NK-92 treated with Interleukin-12 subunit alpha and Interleukin-12 subunit beta, amount 100 ng/mL, for 24 hours (cell line): ENCODE measurements at places on chromosomes 4 and X.

GRCh38 chrX:83416273-83416672 is 91.8 kb upstream of the POU3F4 start:
- no peak for DNase-seq

GRCh38 chrX:10949541-10949940 is 161.6 kb upstream of the HCCS start:
- no peak for DNase-seq

DNA sequence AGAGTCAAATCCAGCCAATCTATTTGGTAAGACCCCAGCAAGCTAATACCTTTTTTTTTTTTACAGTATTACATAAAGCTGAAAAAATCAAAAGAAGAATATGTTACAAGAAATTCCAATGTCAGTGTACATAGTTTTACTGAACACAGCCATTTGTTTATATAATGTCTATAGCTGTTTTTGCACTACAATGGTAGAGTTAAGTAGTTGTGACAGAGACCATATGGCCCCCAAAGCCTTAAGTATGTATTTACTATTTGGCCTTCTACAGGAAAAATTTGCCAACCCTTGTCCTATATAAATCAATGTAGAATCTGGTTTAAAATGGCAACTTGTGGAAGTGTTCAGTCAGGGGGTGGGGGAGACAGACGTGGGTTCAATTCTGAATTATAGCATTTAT is 60.7 kb downstream of the ANTXR2 start:
- DNase-seq, result no peak

DNA sequence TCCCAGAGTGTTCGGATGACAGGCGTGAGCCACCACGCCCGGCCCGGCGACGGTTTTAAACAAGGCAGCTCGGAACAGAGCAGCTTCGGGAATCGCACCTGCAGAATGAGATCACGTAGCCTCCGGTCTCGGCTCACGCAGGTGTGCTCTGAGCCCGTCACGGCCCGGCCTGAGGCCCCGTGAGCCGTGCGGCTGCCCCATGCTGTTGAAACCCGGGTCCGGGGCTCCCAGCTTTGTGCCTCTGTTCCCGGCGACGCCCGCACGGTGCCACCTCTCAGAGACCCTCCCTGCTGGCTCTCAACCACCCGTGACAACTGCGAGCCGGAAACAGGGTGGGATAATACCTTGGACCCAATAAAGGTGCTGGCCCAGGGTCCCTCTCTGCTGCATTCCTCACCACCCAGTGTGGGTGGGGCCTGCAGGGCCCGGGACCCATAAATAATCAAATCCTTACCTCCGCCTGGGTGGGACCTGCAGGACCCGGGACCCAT is 13.4 kb upstream of the PLCXD1 start:
- DNase-seq, result no peak

DNA sequence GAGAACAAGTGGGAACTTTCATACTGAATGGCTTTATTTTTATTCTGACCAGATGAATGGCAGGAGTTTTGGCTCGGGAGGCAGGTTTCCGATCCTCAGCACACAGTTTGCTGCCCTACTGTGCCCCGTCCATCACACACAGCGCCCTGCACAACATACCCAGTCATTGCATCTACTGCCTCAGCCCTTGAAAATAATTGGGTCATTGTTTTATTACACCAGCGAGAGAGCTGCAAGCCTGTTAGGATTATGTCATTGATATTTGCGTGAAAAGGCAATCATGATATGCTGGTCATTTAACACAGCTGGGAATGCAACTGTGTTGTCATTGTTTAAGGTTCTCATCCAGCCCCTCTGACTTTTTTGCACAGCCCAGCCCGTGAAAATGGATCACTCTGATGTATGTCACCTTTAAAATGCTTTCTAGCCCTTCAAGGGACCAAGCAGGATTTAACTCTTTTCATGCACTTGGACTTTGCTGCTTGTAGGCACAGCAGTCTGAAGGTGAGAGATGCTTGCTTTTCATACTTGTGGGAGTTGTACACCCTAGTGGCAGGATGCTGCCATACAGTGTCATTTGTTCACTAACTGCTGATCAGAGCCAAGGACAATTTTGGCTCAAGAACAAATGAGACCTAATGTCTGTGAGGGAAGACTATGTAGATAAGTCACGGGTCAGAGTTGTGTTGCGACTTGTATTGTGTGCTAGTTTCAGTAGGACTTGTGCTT is 62.3 kb downstream of the RTL9 start:
- DNase-seq, result no peak

DNA sequence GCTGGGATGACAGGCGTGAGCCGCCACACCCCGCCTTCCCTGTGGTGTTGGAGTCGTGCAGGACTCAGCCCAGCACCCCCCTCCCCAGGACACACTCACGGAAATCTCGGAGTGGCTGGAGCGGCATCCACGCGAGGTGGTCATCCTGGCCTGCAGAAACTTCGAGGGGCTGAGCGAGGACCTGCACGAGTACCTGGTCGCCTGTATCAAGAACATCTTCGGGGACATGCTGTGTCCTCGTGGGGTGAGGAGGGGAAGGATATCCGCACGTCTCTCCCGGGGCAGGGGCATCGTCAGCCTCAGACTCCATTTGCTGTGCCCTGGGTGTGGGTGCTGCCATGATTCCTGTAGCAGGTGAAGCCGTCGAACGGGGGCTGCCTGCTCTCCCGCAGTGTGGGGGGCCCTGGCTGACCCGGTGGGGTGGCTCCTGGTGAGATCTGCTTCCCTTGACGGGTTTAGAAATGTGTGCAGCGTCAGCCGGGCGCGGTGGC is 10.3 kb downstream of the PLCXD1 start:
- no peak for DNase-seq

DNA sequence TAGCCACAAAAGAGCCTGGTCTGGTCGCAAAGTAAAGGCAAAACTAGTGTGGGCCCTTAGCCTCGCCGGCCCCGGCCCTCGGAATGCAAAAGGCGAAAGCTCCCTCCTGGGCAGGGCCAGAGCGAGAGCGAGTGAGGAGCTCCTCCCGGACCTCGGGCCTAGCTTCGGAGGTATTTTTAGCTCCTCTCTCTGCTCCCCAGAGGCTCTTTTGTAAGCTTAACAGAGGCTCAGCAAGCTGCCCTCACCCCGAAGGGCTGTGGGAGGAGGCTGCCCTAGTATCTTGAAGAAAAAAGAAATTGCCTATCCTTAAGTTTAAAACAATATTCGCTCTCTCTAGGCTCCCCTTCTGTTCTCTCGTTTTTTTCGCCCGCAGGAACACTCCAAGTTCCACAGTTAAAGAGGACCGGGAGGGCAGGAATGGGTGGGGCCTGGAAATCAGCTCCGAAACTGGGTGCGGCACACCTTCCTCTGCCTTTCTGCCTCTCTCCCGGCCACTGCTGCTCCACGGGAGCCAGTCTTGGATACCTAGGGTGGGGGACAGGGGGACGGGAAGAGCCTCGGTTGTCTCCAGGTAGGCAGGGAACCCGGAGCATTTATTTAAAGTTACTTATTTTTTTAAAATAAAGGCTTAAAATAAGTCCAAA is 12.1 kb downstream of the HAND2 start:
- no peak for DNase-seq

- DNase-seq, result no peak
Measured at GRCh38 chr4:25790024-25790423, 72.8 kb downstream of the SEL1L3 start.

DNA sequence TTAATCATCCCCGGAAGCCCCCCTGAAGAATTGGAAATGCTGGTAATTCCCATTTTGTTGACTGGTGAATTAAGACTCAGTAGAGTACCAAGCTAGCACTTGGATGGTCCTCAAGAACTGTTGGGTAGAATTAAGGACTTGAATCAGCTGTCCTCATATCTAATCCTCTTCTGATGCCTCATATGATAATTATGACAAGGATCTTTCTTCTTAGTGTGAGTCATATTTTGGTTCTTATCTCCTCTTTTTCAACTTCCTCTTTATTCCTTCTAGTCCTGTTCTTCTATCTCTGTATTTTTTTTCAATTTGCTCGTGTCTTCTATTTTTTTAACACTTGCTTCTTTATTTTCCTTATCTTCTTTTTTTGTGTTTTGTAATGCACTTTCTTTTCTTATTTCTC is 206.3 kb upstream of the ANXA3 start:
- no peak for DNase-seq

DNA sequence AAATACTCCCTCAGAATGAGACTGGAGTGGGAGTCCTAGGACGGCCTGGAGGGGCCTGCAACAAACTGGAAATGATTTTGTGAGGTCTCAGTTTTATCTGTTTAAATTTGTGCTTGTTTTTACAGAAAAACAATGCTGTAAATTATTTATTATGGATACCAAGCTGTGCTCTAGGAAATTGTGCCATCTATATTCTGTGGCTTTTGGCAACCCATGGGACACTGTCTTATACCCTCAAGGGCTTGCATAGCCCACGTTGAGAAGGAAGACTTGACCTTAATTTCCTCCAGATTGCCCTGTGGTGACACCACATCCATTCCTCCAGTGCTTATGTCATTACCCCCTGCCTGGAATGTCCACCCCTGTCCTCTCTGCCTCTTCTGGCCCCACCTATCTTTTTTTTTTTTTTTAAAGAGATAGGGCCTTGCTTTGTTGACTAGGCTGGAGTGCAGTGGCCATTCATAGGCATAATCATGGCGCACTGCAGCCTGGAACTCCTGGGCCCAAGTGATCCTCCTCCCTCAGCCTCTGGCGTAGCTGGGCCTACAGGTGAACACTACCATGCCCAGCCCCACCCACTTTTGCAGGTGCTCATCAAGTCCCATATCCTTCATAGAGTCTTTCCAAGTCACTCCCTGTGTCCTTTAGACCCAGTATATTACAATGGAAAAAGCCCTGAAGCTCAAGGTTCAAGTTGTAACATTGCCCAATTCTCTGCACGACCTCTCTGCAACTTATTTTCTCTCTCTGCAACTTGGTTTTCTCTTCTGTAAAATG is 77.4 kb downstream of the HPRT1 start:
- no peak for DNase-seq

- DNase-seq, result no peak
Measured at GRCh38 chr4:42149004-42149403, 3.5 kb downstream of the BEND4 start.
